Stimulated activated CD4-positive, alpha-beta T cell treated with anti-CD3 and anti-CD28 coated beads, Interleukin-1b, Interleukin-23, amount 100 ng/mL, for 4 hours (primary cell): ENCODE measurements at places on chromosomes 1 and 21.

DNA sequence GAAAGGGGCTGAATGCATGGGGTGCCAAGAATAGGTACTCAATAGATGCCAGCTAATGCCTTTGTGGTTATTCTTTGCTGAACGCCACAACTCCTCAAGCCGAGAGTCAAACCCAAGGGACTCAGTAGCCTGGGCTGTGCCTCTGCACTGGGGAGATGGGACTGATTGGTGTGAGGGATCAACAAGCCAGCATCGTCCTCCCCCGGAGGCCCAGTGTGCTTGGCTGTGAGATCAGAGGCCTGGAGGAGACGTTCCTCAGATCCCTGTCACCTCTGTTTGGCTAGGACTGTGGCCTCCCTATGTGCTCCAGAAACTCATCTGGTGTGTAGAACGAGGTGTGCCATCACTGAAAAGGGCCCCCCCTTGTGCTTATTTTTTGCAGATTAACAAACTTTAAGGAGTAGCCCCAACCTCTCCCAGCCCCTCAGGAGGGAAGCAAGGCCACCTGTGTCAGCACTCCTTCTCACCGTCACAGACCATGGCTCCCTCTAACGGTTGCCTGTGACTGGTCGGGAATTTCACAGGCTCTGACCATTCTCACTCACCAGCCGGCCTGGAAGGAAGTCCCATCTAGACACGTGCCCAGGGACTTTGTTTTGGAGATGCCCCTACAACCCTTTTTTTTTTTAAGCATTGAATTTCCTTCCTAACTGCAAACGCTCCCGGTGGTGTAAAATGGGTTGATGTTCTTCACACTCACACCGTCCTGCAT, 194.0 kb upstream of the VAMP3 start:
- DNase-seq, result no peak

GRCh38 chr1:15245593-15246360, 1.2 kb upstream of the FHAD1 start:
- no peak for DNase-seq

- DNase-seq, result no peak
These were observed 679.5 kb downstream of the MATN1 start for GRCh38 chr1:30043731-30044408.

- no peak for DNase-seq
These were observed 52.1 kb downstream of the MIGA1 start for GRCh38 chr1:77831566-77831965.

DNA sequence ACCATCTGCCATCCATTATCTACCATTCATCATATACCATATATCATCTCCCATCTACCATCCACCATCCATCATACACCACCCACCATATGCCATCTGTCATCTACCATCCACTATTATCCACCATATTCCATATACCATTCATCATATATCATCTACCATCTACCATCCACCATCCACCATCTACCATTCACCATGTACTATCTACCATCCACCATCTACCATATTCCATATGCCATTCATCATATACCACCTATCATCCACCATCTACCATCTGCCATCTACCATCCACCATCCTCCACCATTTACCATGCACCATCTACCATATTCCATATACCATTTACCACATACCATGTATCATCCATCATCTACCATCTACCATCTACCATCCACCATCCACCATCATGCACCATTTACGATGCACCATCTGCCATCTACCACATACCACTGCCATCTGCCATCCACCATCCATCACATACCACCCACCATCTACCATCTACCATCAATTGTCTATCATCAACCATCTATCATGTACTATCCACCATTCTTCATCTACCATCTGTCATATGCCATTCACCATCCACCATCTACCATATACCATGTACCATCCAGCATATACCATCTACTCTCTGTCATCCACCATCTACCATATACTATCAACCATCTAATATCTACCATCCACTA, 50.6 kb upstream of the RAB4A start:
- no peak for DNase-seq

DNA sequence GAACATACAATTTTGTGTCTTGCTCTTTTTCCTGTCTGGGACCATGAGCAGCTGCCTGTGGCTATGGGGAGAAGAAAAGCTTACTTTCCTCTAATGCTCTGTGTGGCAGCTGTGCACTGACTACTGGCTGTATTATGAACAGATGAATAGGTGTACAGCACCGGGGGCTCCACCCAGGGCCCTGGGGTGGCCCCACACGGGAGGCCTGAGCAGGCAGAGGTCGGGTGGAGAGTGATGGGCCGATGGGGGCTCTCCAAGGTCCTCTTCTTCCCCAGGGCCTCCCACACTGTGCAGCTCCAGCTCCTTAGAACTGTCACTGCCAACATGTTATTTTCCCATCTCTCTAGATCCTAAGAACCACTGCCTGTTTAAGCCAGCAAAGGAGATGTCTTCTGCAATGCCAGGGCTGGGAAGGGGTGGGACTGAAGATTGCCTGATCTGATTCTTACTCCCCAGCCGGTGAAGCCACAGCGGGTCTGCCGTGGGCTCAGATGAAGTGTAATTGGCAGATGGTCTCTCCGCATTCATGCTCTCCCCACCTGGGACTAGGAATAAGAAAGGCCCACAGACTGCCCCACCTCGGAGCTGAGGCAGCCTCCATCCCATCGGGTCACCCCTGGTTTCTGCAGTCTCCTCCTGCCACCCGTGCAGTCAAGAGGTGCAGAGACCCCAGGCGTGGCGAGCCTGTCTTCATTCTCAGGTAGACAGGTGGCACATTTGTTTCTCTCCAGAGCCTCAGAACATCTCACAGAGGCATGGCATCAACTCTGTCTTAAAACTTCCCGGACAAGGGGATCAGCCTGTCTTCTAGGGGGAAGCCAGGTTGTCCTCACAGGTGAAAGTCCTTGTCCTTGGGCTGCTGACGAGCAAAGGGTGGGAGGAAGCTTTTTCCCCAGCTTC, 186.5 kb upstream of the GALNT2 start:
- DNase-seq, result no peak
